ENCODE measurements at places on chromosomes 7 and 10.

- no peak for DNase-seq
Observed at GRCh38 chr7:37054624-37055241, 330.4 kb upstream of the AOAH start.

- no peak for DNase-seq
Observed at GRCh38 chr7:155237297-155237696, 60.4 kb upstream of the INSIG1 start.

DNA sequence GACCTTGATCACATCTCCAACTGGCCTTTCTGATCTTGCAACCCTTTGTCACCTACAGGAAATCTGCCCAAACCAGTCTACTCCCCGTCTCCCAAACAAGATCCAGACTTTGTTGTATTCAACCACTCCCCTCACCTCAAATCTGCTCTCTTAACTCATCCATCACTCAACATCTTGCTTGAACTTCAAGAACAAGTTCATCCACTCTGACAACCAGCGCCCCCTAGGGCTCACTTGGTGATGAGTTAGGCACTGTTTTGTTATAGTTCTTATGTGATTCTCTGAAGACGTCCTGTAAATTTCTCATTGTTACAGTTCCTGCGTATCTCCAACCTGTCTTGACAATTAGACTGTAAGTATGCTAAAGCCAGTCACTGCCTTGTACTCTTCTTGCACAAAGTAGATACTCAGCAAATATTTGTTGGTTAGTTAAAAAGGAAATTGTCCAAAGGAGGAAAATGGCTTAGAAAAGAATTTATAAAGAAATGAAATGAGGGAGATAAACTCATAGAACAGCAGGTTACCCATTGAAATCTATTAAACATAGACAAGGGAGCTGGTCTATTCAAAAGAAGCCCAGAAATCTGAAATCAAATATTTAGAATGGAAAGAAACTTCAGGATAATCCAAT is 5.3 kb downstream of the FRMD4A start:
- DNase-seq, result no peak

DNA sequence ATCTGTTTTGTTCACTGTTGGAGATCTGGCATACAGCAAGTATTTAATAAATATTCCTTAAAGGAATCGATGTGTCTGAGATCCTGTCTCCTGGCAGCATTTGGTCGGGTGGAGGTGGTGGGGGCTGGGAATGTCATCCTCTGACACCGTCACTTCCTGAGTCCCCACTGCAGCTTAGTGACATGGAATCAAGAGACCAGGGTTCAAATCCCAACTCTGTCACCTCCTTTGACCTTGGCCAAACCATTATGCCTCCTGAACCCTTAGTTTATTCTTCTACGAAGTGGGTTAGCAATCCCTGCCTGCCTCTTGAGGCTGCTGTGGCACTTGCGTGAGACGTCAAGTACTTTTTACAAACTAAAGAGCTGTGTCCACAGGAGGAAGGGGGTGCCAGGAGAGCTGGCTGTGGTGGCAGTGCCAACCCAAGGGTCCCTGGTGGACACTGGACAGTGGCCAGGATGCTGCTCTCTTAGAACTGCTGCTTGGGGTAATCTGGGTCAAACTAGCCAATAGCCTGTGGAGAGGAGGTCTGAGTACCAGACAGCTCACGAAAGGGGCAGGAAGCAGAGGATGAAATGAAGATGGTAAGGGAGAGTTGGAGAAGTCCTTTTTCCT is 8.0 kb upstream of the ZMIZ1 start:
- DNase-seq, result no peak

- no peak for DNase-seq
Observed at GRCh38 chr10:128043259-128044045, 82.8 kb downstream of the MKI67 start.

- DNase-seq, result no peak
Observed at GRCh38 chr7:154577141-154577873, 425.6 kb downstream of the PAXIP1 start.

- no peak for DNase-seq
Observed at GRCh38 chr7:105621617-105622016, 40.3 kb upstream of the EFCAB10 start.

DNA sequence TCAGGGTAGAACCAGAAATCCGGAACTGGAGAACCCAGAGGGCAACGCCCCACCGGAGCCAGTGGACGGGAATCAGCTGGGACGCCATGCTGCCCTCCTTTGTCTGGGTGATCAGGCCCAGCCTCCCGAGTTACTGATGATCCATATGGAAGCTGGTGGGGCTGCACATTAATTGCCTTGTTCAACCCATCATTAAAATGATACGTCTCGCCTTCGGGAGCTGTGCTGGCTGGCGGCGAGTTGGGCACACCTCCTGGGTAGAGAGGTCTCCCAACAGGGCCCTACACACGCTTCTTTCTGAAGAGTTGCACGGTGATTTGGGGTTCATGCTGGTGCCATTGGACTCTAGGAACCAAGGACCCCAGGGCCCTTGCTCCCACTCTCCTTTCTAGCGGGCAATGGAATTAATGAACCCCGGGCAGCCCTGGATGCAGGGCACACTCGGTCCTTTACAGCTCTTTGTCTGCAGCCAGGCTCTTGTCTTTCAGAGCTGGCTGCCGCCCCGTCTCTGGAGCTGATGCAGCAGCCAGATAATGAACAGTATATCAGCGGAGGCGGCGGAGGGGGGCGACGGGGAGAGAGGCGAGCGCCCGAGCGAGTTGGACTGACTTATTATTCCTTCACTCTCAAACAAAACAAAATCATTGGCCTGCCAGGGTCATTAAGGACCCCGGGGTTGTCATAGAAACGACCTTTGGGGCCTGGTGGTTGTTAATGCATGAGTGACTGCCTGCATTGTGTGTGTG is 412.2 kb upstream of the ZMIZ1 start:
- DNase-seq, result no peak

- DNase-seq, result no peak
Observed at GRCh38 chr7:75640201-75640600, 98.5 kb downstream of the HIP1 start.

DNA sequence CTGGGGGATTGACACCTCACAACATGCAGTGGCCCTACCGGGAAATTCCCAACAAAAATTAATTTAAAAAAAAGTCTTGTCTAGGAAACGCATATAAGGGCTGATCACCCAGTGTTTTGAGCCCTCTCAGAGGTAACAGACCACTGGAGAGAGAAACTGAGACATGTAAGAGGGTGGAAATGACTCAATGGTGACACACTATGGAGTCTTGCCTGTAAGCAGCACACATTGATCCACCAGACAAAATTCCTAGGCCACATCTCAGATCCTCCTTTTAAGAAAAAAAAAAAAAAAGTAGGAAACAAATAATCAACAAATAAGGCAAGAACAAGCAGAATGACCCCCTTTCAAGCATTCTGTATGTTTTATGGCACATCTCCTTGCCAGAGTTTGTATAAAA is 296.2 kb downstream of the MAGI2 start:
- no peak for DNase-seq

DNA sequence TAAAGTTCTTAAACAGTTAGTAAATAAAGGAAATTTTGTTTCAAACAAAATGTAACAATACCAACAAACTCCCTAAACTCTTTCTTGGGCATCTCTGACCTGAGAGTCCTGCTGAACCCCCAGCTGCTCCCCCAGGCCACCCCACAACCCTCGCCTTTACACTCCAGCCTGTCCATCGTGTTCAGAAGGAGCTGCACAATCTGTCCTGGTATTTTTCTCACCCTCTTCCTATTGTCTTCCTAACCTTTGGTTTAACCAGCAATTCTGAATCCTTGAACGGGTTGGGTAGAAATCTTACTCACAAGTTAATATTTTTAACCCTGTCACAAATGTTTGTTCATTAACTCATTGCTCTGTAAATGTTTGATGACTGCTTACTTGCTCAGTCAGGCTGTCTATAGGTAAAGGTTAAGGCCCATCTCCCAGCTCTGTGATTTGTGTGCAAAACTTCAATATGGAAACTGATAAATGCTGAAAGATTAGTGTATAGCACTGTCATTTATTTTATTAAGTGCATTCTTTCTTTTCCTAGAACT is 16.8 kb downstream of the SFRP4 start:
- DNase-seq, result no peak

GRCh38 chr7:40219917-40220316 is 85.1 kb downstream of the SUGCT start:
- DNase-seq, result no peak

DNA sequence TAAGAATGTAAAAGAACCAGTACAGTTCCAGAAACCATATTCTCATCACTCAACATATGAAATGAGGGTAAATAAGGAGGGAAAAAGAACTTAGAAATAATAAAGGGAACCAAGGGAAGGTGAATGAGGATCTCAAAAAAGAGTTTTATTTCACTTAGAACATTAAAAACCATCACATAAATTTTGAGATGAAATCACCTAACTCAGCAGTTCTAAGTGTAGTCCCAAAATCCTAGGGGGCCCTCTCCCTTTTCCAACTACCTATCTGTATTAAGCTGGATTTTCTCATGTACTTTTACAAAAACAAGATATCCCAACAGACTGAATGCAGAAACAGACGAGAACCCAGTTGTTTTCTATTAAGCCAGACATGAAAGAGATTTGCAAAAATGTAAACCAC is 3.2 kb downstream of the ZCWPW1 start:
- DNase-seq, result no peak

GRCh38 chr7:123303926-123304325 is 104.2 kb upstream of the SLC13A1 start:
- DNase-seq, result no peak

DNA sequence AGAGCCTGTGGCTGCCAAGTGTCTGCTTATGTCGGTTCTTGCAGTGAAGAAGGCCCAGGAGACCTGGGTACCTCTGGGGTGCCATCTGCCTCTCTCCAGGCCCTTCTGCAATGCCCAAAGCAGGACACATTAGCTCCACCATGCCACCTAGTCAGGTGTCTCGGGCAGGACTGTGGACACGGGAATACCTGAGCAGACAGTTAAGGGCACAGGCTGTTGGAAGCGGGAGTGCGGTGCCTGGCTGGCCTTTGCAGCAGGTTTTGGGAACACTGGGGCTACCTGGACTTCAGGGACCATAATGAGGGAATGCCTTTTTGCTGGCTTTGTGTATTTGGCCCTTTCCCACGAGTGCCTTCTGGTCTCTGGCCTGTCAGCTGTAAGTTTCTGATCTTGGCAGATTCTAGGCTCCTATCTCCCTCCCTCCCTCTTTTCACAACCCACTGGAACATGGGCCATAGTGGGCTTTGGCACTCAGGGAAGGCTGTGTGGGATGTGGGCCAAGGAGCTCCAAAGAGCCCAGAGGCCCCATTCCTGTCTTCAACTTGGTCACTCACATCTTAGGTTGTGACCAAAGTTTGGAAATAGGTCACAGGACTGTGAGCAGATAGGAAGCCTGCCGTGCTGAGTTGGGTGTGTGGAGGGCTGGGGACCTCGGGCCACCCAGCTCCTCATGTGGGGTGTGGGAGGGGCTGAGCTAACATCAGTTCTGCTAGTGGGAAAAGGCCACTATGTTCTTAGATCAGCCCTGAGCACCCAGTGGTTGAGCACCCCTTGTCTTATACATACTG is 41.5 kb upstream of the CXCL12 start:
- DNase-seq, result no peak

GRCh38 chr7:92133133-92133736 is 1.0 kb downstream of the CYP51A1 start:
- DNase-seq, result no peak

DNA sequence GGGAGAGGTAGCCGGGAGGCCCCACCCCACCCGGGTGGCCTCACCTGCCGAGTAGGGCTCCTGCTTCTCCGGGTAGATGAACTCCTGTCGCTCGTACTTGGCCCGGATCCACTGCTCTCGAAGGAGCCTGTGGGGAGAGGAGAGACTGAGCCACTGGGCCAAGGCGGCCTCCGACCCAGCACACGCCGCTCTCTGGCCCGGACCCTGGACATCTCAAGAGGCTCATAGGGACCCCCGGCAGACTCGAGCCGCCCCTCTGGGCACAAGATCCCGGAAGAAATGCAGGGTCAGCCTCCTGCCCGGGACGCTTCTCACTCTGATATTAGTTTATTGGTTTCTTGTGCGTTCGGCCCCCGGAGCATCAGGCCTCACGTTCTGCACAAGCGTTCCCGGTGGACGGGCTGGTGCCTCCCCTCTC is 34.5 kb downstream of the ADAP1 start:
- DNase-seq, result no peak

DNA sequence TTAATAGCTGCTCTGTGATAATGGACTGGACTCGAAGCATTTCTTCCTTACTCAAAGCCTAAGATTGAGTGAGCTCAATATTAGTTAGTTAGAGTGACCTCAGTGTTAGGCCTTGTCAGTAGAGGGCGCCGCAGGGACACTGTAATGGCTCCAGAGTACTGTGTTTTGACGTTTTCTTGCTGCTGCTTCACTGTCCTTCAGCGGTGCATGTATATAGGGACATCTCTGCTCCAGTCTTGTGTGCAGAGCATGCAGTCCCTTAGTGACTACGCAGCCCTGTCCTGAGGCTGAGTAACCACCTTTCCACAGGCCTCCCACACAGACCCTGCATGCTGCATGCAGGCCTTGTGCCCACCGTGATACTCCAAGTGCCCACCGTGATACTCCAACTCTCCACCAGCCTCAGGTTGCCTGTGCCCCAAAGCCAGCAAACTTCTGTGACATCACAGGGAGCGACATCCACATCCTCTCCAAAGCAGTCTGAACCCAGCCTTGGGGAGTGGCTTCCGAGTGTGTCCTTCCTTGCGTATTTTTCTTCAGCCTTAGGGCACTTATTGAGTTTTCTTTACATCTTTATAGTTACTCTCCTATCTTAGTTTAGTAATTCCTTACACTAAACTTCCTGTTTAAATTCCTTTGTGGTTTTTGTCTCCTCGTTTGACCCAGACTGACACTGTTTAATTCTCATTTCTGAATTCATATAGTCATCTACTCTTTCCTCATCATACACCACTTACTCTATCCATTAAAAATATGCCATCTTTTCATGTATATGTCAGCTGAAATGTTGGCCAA is 118.2 kb downstream of the JAZF1 start:
- DNase-seq, result no peak

DNA sequence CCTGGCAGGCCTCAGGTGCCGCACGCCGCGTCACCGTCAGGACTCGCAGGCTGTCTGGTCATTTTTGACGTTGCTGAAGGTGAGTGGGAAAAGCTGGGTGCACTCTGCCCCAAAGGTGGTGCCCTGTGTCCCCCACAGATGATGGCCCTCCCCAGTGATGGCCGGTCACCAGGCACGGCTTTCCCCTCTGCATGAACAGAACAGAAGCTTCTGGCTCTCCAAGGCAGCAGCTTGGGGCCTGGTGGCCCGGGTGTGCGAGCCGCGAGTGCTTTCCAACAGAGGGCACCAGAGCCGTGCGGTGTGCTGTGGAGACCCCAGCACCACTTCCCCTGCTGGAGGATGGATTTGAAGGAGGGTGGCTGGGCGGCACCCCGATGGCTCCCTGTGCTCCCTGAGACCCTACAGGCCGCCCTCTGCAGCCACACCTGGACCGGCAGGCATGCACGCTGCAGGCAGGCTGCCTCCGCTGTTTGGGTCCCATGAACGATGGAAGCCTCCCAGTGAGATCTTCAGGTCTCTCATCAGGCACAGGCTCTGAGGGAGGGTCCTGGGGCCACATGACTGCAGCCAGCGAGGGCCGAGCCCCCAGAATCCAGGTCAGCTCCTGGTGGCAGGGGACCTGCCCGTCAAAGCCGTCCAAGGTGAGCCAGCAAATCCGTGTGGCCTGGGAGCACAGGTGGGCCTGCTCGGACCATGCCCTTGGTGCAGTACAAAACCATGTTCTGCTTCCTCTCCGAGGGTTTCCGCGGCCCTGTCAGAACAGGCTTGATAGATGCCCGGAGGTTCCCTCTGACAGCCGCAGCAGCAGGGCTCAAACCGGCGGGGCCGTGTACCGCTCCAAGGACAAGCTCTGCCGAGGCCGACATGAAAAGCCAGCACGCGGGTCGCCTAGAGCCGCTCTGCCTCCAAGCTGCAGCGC is 195.4 kb downstream of the EBF3 start:
- DNase-seq, result no peak
